Esophagus squamous epithelium (tissue), 5 donors: ENCODE measurements at places on chromosomes 5 and 9.

- DNase-seq = no peak
These were observed 69.7 kb downstream of the PRLR start for GRCh38 chr5:35160486-35161116.

GRCh38 chr9:93617273-93617672 lies 40.9 kb downstream of the PHF2 start:
- no peak for DNase-seq

- no peak for DNase-seq
These were observed 1778.8 kb upstream of the CDH6 start for GRCh38 chr5:29414681-29415080.

DNA sequence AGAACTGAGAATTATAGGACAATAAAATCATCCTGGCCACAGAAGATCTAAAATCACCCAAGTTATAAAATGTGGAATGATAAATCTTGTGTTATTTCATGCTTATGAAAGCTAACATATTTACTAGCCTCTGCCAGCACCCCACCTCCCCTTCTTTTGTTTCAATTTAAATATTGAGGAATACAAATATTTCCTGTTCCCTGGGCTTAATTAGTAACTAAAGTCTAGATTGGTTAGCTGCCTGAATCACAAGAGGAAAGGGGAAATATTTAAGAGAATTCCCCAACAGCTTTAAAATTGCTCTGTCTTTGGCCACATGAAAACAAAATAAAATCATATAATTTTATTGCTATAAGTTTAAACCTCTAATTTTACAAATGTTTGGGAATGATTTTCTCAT lies 287.0 kb downstream of the PRELID2 start:
- no peak for DNase-seq

- no peak for DNase-seq
These were observed 69.0 kb downstream of the TJP2 start for GRCh38 chr9:69243116-69243515.

- no peak for DNase-seq
These were observed 228.3 kb downstream of the IRX2 start for GRCh38 chr5:2523180-2523579.

DNA sequence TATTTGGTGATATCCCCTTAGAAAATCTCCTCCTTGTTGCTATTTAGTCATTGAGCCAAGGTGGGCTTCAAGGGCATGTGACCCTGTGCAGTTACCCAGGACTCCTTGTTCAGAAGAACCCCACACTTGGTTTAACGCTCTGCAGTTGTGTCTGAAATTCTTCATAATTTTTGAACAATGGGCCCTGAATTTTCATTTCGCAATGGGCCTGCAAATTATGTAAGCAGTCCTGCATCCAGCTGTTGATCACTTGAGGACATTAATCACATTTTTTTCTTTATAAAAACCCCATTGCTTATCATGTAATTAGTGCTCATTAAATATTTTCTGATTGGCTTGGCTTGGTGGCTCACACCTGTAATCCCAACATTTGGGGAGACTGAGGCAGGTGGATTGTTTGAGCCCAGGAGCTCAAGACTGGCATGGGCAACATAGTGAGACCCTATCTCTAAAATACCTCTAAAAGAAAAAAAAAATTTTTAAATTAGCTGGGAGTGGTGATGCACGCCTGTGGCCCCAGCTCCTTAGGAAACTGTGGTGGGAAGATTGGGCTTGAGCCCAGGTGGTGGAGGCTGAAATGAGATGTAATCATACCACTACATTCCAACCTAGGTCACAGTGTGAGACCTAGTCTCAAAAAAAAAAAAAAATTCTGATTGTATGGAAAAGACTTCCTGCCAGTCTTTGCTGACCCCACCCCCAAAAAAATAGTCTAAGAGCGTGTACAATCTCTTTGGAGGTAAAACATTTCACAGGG lies 194.2 kb upstream of the HAPLN1 start:
- DNase-seq = no peak

GRCh38 chr5:33319841-33320240 lies 120.9 kb upstream of the TARS1 start:
- no peak for DNase-seq

GRCh38 chr9:36328798-36329411 lies 70.7 kb upstream of the GNE start:
- DNase-seq = no peak

- DNase-seq = no peak
These were observed 37.0 kb upstream of the CRB2 start for GRCh38 chr9:123318961-123319421.

DNA sequence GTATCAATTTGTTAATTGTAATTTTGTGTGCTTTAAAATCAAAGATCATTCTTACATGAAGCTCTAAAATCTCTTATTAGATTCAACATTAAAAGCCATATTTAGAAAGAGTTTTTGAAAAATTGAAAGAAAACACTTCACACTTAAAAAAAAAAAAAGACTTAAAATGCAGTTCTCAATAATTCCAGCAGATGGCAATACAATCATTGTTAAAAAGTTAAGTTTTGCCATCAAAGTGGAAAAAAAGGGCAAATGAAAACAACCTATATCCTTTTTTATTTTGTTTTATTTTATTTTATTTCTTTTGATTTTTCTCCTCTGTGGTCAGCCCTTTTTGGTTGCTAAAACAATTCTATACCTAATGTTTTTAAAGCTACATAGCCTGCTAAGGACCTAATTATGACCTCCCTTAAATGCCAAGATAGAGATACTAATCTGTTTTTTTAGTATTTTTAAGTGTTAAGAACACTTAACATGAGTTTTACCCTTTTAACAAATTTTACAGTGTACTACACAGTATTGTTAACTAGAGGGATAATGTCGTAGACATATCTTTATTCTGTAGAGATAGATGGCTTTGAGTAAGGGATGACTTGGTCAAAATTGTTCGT lies 154.2 kb upstream of the DAB2 start:
- no peak for DNase-seq

- no peak for DNase-seq
These were observed 234.2 kb upstream of the RFX3 start for GRCh38 chr9:3760031-3760430.
